ENCODE measurements at places on chromosomes 5 and 9.

GRCh38 chr5:4245511-4245910 is 649.9 kb downstream of the IRX1 start:
- DNase-seq: no peak

DNA sequence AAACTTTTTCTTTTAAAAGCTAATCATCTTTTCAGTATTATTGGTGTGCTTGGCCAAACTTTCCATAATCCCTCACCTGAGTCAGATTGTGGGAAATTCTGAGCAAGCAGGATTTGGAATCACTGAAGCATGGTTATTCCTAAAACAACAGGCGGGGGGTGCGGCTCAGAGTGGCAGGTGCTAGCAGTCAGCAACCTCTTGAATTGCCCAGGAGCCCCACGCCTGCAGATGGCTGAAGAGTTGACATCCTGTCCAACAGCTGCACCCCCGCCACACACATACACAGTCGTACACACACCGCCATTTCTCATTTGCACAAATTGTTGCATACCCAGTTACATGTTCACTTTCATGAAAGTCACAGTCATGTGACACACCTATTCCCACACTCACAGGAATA is 96.6 kb downstream of the LHX2 start:
- no peak for DNase-seq

DNA sequence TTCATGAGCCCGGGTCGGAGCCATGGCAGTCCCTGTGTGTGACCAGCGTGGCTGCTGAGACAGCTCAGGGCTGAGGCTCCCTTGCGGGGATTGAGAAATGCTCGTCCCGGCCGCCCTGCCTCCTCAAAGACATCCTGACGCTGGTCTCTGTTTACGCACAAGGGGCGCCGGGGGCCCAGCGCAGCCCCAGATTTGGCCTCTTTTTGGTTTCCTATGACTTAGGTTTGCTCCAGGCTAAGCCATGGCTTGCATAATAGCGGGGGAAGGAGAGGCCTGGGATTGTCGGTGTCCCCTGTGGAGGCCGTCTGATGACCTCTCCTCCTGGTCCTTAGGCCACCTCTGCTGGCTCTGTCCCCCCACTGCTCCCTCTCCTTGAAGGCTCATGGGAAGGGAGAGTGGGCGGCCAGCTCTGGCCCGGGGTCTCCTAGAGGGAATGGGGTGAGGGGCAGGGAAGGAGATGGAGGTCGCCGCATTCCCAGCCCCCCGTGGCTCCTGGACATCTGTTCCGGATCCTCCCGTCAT is 3.5 kb downstream of the LAMC3 start:
- no peak for DNase-seq

DNA sequence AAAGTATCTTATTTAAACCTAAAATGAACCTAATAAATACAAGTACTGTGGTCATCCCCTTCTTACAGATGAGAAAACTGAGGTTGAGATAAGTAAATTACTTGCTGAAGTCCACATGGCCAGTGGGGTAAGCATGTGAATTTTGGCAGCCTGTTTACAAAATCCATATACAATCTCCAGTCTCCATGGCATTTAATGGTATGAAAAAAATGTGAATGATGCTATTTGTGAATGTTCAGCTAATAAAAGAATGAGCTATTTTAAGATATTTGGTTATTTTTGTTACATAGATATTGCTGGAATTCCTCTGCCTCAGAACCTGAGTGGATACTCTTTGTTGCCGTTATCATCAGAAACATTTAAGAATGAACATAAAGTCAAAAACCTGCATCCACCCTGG is 19.3 kb upstream of the GPR150 start:
- peak; percentile 24 for DNase-seq

GRCh38 chr5:2149195-2149539 is 266.4 kb upstream of the IRX4 start:
- peak; percentile 56 for DNase-seq

DNA sequence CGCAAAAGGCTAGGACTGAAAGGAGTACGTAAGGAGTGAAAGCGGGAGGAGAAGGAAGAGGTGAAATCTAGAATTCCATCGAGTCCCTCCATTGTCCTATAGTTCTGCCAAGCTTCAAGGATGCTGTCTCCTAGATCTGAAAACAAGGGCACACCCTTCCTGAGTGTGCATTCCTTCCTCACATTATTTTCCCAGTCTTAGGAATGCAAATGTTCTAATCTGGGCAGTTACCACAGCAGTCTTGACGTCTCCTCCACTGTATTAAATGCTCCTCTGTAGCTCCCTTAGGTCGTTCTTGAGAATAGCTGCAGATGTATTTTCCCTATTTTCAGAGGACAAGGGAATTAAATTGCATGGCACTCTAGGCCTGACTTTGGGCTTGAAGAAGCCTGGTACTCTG is 127.6 kb downstream of the SLIT3 start:
- peak; percentile 62 for DNase-seq

DNA sequence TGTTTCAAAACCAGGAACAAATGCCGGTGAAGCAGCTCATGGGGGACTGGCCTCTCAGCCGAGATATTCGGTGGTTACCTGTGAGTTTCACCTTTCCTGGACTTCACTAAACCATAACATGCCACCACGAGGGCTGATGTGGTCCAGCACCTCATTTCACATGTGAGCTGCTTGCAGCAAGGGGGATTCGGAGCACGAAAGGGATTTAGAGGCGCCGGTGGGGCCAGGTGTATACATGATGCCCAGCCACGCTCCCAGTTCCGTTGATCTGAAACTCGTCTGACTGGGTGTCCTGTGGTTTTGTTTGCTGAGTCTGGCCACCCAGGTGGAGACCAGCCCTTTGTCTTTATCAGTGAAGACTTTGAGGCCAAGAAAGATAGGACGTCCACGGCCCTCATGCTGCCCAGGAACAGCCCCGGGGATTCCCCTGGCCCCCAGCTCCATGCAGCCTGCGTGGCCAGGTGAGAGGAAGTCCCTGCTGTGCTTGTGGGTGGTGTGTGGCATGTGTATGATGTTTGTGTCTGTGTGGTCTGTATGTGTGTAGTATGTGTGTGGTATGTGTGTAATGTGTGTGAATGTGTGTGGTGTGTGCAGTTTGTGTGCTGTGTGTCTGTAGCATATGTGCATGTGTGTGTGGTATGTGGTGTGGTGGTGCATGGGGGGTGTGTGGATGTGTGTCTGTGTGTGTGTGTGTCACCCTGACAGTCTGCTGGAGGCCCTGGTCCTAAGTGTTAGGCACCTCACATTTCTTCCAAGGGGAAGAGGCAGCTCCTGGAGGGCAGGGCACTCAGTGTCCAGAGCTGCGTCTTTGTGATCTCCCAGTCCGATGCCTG is 23.4 kb downstream of the PHF2 start:
- DNase-seq: no peak

DNA sequence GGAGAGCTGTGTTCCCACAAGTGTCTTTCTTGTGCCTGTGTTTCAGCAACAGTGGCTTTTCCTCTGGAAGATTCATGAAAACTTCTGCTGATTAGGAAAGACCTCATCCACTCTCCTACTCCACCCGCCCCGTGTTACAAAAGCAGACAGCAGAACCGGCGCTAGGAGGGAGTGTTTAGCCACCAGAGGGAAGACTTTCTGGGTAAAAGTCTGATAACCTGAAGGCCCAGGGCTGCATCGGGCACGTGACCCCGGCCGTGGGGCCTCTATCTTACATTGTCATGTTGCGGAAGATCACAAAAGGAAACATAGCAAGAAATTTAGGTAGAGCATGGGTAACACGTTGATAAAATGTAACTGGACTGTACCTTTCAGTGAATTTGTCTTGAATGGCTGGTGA is 32.0 kb upstream of the DMRT2 start:
- DNase-seq: peak; percentile 36

GRCh38 chr9:73219985-73220626 is 68.4 kb downstream of the ANXA1 start:
- DNase-seq: peak; percentile 9

- no peak for DNase-seq
Observed at GRCh38 chr9:135381762-135382310, 97.7 kb upstream of the PPP1R26 start.

DNA sequence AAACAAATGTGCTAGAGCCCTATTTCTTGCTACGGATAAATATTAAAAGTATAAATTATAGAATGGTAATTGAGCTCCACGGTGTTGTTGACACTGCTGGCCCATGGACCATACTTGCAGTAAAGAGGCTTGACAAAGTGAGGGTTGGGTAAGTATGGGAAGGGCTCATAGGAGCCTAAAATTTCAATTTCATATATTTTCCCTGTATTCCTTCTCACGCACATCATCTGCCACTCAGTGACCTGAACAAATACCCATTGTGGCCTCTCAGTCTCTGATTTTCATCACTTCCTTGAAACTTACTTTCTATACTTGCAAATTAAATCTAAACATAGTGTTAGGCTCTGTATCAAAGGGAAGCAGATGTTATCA is 116.5 kb downstream of the PIK3R1 start:
- DNase-seq: no peak

DNA sequence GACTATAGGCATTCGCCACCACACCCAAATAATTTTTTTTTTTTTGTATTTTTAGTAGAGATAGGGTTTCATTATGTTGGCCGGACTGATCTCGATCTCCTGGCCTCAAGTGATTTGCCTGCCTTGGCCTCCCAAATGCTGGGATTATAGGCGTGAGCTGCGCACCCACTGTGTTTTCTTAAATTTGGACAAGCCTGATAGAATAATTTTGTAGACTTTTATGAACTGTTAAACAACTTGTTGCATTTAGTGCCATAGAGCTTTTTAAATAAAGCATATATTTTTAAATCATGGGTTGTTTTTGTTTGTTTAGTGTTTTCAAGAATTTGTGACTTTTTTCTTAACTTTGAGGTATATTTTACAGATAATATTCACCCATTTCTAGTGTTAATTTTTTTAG is 4.8 kb downstream of the PHAX start:
- no peak for DNase-seq

GRCh38 chr9:35686222-35687203 is 3.2 kb downstream of the TPM2 start:
- DNase-seq: no peak

GRCh38 chr5:75720882-75721281 is 3.6 kb upstream of the POC5 start:
- DNase-seq: no peak

GRCh38 chr5:610744-611730 is 1.1 kb upstream of the CEP72 start:
- no peak for DNase-seq

DNA sequence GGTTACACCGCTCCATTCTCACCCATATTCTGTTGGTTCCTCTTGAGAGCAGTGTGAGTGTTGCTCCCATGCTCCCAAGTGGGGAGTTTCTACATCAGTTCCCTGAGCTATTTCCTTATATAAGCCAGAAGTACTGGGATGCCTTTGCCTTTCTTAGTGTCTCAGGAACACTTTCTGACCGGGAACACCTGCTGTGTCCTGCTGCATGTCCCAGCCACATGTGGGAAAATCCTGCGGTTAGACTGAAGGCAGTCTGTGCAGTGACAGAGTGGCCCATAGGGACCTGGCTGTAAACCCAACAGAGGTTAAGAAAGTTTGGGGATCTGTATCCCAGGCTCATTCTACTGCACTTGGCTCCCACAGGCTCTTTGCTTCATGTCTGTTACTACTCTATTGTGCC is 126.0 kb downstream of the EGFLAM start:
- DNase-seq: no peak

DNA sequence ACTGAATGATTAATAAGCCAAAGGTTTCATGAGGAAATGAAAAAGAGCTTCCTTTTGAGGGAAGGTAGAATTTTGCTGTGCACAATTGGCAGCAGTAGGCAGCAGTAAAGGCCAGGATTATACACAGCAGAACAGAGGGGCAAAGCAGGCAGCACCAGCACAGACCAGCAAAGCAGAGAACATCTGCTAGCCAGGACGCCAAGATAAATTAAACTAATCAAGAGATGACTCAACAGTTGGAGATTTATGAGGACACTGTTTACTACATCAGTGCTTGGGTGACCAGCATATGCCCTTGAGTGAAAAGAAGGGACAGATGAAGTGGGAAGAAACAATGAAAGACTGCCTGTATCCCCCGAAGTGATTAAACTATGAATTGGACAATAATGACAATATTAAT is 871.4 kb upstream of the CDH10 start:
- no peak for DNase-seq

DNA sequence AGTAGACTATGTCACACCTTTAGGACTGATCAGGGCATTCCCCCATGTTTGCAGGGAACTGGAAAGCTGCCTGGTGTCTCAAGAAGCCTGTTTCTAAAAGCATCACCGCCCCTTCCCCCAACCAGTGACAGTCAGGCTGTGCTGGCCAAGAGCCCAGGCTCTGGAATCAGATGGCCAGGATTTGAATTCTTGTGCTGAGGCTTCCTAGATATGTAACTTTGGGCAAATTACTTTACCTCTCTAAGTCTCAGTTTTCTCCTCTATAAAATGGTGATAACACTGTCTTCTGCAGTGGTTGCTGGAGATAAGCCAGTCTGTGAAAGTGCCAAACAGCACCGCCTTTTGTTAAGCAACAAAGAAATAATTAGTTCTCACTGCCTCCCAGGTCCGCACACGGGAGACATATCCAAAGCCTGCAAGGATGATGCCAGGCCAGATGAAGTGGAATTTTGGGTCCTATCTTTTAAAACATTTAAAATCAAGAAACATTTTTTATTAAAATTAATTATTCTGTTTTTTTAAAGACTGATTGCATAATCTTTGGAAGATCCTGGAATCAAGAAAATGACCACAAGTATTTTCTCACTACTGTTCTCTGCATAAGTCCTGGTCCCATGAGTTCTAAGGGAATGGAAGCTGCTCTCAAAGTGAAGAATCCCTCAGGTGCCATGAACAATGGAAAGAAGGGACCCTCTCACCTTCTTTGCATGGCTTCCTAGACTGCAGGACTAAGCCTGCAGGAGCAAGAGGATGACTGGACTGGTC is 13.9 kb downstream of the SLC31A2 start:
- DNase-seq: peak; percentile 66

GRCh38 chr5:134132372-134133187 is 18.1 kb downstream of the TCF7 start:
- no peak for DNase-seq

DNA sequence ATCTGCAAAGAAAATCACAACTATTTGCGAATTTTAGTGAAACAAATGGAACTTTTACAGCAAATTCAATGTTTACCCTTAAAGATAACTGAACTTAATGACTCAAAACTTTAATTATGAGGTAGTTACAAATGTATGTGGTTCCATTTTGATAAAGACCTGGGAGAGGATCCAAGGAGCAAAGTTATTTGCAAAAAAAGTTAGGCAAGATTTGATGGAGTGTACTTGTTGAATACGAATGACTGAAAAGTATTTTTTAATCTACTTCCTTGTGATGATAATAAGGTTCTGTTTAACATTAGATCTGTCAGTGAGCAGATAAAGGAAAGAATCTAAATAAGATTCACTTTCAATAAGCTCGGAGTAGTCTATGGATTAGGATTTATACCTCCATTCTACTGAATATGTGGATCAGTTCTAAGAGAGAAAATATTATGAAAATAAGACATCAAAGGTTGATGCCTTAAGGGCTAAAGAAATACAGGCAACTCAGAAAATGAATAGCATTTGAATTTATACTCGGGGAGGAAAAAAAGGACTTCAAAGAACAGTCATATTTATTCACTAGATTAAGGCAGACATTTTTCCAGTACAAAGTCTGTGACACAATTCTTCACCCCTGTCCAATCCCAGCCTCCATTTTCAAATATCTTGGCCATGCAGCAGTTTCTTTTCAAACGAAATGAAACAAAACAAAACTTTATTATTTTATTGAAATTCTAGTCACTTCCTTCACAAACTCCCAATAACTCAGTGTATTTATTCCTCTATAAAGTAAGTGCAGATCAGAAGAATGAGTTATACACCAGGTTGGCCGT is 199.8 kb downstream of the PDE4D start:
- DNase-seq: no peak

GRCh38 chr9:35293376-35293964 is 131.7 kb downstream of the UNC13B start:
- no peak for DNase-seq

GRCh38 chr9:92506184-92506857 is 24.0 kb upstream of the ASPN start:
- peak; percentile 89 for DNase-seq
